K562 (cell line): ENCODE measurements at places on chromosomes 4 and X.

GRCh38 chrX:24494647-24495075 lies 29.6 kb downstream of the PDK3 start:
- H3K4me1 ChIP-seq = no peaks in the 10 kb centered on the region
- no peak overlapping the region for H3K27ac ChIP-seq
- no peaks in the 10 kb centered on the region for H3K36me3 ChIP-seq
- H3K27me3 ChIP-seq = peaks cover 9% of the 10 kb centered on the region
- no peak for DNase-seq

DNA sequence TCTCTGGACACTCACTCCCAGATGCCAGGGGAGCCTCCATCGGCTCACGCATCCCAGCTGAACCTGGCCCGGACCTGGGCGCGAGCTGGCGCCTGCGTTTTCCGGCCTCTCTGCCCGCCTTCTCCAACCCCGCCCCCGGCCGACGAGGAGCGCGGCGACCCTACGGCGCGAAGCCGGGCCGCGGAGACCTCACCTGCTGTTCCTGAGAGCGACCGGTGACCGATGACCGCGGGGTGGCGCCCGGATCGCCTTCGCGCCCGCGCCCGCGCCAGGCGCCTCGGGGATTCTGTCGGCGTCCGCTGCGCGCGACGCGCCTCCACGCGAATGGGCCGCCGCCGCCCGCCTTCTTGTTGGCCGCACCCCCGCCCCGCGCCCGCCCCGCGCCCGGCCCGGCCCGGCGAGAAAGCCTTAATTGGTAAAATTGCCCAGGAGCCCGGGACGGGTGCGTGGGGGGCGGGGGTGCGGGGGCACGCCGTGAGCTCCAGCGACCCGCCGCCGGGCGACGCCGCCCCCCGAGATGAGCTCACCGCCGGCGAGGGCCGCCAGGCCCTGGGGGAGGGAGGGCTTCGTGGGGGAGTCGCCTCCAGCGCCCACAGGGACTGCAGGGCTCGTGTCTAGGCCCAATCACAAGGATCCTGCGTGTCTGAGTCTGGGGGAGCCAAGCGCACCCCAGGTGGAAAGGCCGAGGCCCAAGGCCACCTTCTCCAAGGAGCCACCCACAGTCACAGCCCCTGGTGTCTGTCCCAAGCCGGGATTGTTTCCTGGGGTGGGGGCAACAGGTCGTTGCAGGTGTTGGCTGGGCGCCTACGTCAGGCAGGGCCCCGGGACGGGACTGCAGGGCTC lies at the start of gene FLNA:
Gene FLNA, minus strand, starts transcription at position 322 of the 843 bp plus-strand sequence. CDS start 3,389 bp downstream, outside the sequence.
- peaks cover 4% of the 10 kb centered on the region; the same call in 1 of the 3 replicates for H3K36me3 ChIP-seq
- H3K4me1 ChIP-seq = peaks cover 17% of the 10 kb centered on the region; the same call in 2 of the 3 replicates
- no peak for DNase-seq
- H3K4me3 ChIP-seq = peak within 1 kb of the TSS; percentile 8

- peaks cover 2% of the 10 kb centered on the region; the same call in 1 of the 3 replicates for H3K4me1 ChIP-seq
- H3K27me3 ChIP-seq = no peaks in the 10 kb centered on the region
- no peak overlapping the region for H3K27ac ChIP-seq
- H3K36me3 ChIP-seq = no peaks in the 10 kb centered on the region
- no peak overlapping the region for H3K4me3 ChIP-seq
These were observed 5.3 kb upstream of the GPR82 start for GRCh38 chrX:41718481-41719235.

- DNase-seq = no peak
- no peaks in the 10 kb centered on the region for H3K4me1 ChIP-seq
- no peak overlapping the region for H3K4me3 ChIP-seq
These were observed 15.7 kb upstream of the DUSP21 start for GRCh38 chrX:44828008-44828605.

- no peaks in the 10 kb centered on the region for H3K4me1 ChIP-seq
- H3K4me3 ChIP-seq = no peak overlapping the region
- H3K27ac ChIP-seq = no peak overlapping the region
- no peaks in the 10 kb centered on the region for H3K27me3 ChIP-seq
- no peaks in the 10 kb centered on the region for H3K36me3 ChIP-seq
- no peak for DNase-seq
These were observed 930.5 kb downstream of the ADGRL3 start for GRCh38 chr4:62130637-62131036.

DNA sequence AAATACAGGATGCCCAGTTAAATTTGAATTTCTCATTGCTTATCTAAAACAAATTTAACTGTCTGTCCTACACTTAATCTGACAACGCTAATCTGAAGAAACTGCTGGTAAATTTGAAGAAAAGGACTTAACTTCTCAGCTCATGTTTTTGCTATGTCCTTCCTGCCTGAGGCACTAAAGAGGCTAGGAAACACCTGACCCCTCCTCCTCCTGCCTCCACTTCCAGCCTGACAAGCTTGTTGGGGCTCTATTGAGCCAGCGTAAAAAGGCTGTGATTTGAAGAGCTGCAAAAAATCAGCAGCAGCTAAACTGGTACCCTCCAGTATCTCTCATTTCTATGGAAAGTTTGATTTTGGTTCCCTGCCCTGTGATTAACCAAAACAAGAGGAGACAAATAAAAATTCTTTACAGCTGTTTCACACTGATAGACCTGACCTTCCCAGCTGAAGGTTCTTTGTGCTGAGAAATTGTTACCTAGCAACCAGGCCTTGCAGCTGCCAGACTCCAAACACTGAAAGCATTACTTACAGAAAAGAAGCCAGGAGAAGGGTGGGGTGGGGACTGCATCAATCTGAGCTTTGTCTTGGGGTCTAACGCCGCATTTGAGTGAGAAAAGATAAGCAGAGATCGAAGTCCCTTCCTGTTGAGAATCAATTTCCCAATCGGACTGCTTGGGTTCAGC lies 35.0 kb downstream of the DCX start:
- no peaks in the 10 kb centered on the region for H3K27me3 ChIP-seq
- H3K4me1 ChIP-seq = no peaks in the 10 kb centered on the region
- no peak overlapping the region for H3K4me3 ChIP-seq
- no peak overlapping the region for H3K27ac ChIP-seq
- DNase-seq = no peak

- no peak for DNase-seq
- no peaks in the 10 kb centered on the region for H3K27me3 ChIP-seq
- H3K36me3 ChIP-seq = no peaks in the 10 kb centered on the region
- H3K27ac ChIP-seq = no peak overlapping the region
- H3K4me1 ChIP-seq = no peaks in the 10 kb centered on the region
These were observed 225.8 kb upstream of the SFRP2 start for GRCh38 chr4:154014407-154015321.

DNA sequence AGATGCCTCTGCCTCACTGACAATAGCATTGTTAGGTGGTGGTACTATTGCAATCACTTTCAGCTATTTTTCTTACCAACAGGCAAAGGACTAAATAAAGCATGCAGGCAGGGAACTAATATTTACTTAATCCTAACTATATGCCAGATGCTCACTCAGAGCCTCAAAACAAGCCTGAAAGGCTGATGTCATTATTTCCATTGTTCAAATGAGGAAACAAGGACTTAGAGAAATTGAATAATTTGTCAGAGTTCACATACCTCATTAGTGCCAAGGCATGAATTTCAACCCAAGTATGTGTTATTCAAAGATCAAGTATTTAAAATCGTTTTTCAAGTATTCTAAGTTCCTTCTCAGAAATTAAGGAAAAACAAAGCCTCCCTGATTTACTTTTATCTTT lies 374.9 kb upstream of the TECRL start:
- no peaks in the 10 kb centered on the region for H3K36me3 ChIP-seq
- H3K27me3 ChIP-seq = no peaks in the 10 kb centered on the region
- no peaks in the 10 kb centered on the region for H3K4me1 ChIP-seq

GRCh38 chrX:139815771-139816170 lies 107.8 kb upstream of the MCF2 start:
- H3K27ac ChIP-seq = no peak overlapping the region
- no peaks in the 10 kb centered on the region for H3K27me3 ChIP-seq
- H3K4me3 ChIP-seq = no peak overlapping the region
- H3K36me3 ChIP-seq = peaks cover 37% of the 10 kb centered on the region; the same call in 2 of the 3 replicates

- H3K4me1 ChIP-seq = no peaks in the 10 kb centered on the region
- no peak overlapping the region for H3K27ac ChIP-seq
- H3K4me3 ChIP-seq = no peak overlapping the region
- no peaks in the 10 kb centered on the region for H3K36me3 ChIP-seq
- H3K27me3 ChIP-seq = no peaks in the 10 kb centered on the region
These were observed 47.1 kb upstream of the TSPAN7 start for GRCh38 chrX:38514016-38514854.
